ENCODE measurements at places on chromosomes 3 and 15.
A peak's percentile ranks its signal among the peaks of the same experiment; 100 is the strongest.

- DNase-seq: no peak
Observed at GRCh38 chr15:55250392-55250791, 39.2 kb downstream of the RAB27A start.

- DNase-seq: no peak
Observed at GRCh38 chr3:197068077-197068476, 38.5 kb upstream of the MELTF start.

GRCh38 chr3:120147072-120147871 is 53.0 kb upstream of the GSK3B start:
- DNase-seq: no peak

DNA sequence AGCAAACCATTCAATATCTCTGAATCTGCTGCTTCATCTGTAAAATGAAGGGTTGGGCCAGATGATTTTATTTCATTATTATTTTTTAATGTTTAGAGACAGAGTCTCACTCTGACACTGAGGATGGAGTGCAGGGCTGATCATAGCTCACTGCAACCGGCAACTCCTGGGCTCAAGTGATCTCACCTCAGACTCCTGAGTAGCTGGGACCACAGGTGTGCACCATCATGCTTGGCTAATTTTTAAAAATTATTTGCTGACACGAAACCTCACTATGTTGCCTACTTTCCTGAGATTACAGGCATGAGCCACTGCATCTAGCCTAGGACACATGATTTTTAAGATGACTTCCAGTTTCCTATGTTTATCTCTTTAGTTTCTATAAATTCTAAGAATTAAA is 105.8 kb downstream of the P3H2 start:
- DNase-seq: no peak

DNA sequence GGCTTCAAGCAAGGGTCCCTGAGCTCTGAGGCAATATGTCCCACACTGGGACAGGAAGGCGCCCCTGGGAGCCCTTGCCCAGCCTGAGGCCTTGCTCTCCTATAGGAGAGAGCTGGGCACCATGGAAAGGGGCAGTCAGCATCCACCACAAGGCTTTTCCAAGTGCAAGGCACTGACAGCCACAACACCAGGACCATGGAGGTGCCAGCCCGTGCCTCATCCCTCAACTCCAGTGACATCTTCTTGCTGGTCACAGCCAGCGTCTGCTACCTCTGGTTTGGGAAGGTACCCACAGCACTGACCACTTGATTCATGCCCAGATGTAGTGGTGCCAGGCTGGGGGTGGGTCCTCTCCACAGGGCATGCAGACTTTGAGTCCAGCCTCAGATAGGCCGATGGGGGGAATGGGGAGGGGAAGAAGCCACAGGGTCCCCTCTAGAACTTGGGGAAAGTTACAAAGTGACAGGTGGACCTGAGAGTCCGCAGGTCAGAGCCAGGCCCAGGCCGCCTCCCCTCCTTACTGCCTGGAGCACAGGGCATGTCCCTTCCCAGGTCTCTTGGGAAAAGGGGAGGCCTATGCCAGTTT is 11.8 kb downstream of the VILL start:
- no peak for DNase-seq

GRCh38 chr3:193773266-193774220 is 180.5 kb downstream of the OPA1 start:
- no peak for DNase-seq

GRCh38 chr15:83477172-83477807 is 30.1 kb downstream of the SH3GL3 start:
- DNase-seq: no peak

GRCh38 chr3:125045965-125046364 is 9.8 kb downstream of the HEG1 start:
- no peak for DNase-seq

GRCh38 chr3:195806211-195806915 is 5.4 kb downstream of the MUC4 start:
- DNase-seq: no peak

GRCh38 chr15:79952329-79952728 is 18.7 kb downstream of the BCL2A1 start:
- peak; percentile 24 for DNase-seq

- no peak for DNase-seq
Observed at GRCh38 chr3:123803521-123803920, 80.6 kb downstream of the MYLK start.

DNA sequence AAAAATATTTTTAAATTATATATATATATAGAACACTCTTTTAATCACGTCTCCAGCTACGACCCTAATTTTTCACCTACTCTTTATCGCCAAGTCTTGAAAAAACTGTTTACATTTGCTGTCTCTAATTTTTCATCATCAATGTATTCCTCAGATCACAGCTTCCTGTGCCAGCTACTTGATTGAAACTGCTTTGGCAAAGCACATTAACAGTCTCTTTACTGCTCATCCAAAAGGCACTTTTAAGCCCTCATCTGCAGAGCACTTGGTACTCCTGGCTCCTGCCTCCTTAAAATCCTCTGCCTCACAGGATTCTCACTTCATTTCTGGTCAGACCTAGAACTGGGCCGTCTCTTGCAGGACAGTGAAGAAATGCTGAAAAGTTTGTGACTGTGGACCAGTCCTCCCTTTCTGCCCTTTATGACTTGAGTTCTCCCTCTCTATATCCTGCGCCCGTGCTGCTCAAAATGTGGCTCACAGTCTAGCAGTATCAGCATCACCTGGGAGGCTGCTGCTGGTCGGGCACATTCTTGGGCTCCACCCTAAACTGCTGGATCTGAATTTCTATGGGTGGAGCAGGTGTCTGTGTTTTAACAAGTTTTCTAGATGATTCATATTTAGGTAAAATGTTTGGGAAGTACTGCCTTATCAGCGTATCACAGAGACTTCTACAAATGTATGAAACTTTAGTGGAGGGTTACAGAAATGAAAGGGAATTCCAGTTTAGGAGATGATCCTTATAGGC is 196.8 kb downstream of the ADAMTSL3 start:
- DNase-seq: no peak

- no peak for DNase-seq
Observed at GRCh38 chr3:158642005-158642404, 2.3 kb upstream of the GFM1 start.

DNA sequence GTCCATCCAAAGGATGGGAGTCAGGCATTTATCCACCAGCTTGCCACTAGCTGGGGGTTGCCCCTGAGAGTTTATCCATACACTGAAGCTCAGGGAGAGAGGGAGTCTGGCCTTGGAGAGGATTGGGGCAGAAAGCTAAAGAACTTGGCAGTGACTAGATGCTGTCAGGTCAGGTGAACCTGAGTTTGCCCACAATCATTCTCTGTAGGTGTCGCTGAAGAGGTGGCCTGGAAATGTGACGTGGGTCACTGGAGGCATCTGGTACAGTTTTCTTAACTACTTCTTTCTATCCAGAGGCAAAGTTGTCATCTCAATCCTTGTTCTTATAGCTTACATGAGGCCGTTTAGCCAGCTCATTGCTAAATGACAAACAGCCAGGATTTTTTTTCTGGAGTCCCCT is 298.0 kb upstream of the CTNNB1 start:
- DNase-seq: no peak

- no peak for DNase-seq
Observed at GRCh38 chr3:178526291-178526690, 9.9 kb upstream of the KCNMB2 start.

GRCh38 chr3:111335512-111336303 is 206.3 kb upstream of the CD96 start:
- no peak for DNase-seq

GRCh38 chr15:80856809-80857377 is 77.7 kb downstream of the CEMIP start:
- no peak for DNase-seq

DNA sequence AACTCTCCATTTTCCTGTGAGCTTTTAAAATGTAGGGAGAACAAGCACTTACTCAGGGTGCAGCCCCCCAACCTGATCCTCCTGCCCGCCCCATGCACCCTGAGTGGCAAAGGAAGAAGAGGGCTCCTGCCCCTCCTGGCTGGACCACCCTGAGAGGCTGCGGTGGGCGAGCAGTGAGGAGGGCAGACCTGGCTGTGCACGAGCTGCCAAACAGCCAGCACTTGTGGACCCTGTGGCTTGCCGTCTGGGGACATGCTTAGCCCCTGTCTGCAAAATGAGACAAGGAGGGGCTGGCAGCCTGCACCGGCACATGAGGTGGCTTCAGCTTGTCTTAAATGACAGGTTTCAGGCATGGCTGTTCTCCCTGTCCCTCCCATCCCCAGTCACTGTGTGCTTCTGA is 18.6 kb downstream of the ATP10A start:
- no peak for DNase-seq

- DNase-seq: no peak
Observed at GRCh38 chr3:150775001-150775599, 12.1 kb upstream of the SIAH2 start.

DNA sequence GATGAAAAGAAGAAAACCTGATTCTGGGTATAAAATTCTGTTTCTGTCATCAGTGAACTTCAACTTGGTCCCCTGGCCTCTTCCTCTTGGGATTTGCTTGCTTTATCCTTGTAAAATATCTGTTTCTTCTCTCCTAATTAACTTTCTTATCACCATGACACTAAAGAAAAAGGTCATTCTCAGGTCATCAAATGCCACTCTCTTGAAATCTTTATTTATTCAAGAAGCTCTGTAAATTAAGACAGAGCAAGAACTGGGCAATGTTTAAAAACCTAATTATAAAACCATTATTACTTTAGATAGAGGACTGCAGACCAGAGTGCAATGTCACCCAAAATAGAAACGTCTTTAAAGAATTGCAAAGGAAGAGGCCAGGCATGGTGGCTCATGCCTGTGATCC is 6.0 kb upstream of the LIPC start:
- no peak for DNase-seq

- DNase-seq: no peak
Observed at GRCh38 chr3:86420990-86421739, 569.8 kb downstream of the VGLL3 start.

GRCh38 chr15:33492434-33493052 is 181.8 kb downstream of the RYR3 start:
- DNase-seq: no peak

DNA sequence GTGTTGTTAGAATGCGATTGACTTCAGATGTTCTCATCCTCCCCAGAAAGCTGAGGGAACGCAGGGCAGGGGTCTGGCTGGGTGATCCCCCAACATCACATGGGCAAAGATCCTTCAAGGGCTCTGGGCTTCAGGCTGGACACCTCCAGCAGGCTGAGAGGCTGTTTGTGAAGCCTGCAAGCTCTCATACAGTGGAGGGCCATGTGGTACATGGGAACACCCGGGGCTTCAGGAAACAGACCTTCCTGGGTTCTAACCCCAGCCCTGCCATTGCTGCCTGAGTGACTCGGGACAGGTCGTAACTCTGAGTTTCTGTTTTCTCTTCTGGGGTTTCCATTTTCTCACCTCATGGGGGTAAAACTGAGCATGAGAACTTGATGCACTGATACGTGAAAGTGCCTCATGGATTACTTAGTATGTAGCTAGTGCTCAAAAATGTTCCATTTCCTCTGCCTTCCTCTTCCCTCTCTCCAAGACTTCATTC is 81.2 kb downstream of the TLE3 start:
- DNase-seq: no peak

- DNase-seq: peak; percentile 39
Observed at GRCh38 chr3:184360070-184360928, 1.1 kb downstream of the CLCN2 start.

- no peak for DNase-seq
Observed at GRCh38 chr3:55804170-55805095, 317.3 kb upstream of the WNT5A start.

DNA sequence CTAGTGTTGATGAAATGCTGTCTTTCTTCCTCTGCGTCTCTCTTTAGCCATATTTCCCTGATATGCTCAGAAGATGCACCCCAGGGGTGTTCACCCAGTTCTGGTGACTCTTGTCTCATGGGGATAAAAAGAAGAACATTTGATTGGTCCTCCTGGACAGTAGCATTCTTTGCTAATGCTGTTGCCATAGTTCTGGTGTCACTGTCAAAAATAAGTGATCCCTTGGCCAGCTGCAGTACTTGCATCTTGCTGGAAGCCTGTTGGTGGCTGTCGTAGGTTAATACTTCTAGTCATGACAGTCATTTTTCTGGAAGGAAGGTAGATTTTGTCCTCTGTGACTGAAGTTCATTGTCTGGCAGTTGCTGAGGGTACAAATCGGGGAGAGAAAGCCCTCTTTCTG is 124.5 kb downstream of the UNC13C start:
- no peak for DNase-seq

GRCh38 chr15:71296315-71296679 is 181.0 kb downstream of the THSD4 start:
- no peak for DNase-seq

DNA sequence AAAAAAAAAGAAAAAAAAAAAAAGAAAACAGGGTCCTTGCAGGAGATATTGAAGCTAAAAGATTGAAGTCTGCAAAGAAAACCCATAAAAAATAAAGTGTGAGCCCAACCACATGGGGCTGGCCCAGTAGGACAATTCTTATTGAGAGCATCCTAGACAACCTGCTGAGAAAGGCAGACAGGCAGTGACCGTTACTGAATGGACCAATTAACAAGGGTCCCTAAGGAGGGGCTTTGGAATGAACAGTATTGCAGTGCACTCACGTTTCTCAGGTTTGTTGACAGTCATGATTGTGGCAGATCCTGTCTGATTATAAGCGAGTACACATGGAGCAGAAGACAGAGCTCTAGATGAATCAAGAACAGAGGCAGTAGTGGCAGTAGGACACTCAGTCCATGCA is 168.6 kb downstream of the LSAMP start:
- no peak for DNase-seq

Measured in hippocampal formation (tissue), 2 donors.